Glomerular endothelial cell (primary cell): ENCODE measurements at places on chromosomes 6 and 20. TPM values are rescaled to one million over a fixed set of nuclear protein-coding genes. Genes with fewer than 3 reads are reported as not detected.

DNA sequence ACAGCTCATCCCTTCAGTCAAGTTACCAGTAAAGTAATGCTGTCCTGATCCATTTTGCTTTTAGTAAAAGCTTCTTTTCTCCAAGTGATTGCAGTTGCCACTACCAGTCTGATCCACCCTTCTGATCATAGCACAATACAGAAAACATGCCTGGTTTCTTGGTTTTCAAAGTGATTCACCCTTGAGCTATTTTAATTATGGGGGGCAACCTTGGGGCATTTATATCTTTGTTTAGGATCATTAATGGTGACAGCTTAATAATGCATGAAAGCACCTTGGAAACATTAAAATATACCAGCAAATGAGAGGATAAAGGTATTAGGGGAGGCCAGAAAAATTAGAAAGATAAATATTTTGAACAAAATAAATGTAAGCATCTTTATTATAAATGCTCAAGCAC is 38.4 kb downstream of the LRRC1 start:
- DNase-seq: no peak

DNA sequence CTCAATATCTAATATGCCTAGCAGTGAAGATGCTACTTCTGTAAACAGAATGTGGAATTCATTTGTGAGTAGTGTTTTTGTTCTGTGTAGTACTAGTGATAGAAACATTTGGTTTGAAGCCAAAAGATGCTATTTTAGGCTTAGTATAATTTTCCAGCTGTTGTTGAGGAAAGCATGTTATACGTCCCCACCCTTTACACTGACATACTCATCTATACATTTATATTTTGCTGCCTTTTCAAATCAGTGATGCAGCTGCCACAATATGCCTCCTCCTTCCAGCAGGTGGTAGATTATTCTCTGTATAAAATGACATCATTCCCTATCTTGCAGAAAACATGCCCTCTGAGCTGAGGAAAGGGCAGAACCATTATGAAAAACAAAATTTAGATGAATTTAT is 1217.6 kb upstream of the GJE1 start:
- DNase-seq: no peak

GRCh38 chr6:37667050-37667814 is 30.5 kb downstream of the MDGA1 start:
- no peak for DNase-seq

GRCh38 chr6:84975316-84975715 is 210.9 kb upstream of the TBX18 start:
- DNase-seq: no peak

DNA sequence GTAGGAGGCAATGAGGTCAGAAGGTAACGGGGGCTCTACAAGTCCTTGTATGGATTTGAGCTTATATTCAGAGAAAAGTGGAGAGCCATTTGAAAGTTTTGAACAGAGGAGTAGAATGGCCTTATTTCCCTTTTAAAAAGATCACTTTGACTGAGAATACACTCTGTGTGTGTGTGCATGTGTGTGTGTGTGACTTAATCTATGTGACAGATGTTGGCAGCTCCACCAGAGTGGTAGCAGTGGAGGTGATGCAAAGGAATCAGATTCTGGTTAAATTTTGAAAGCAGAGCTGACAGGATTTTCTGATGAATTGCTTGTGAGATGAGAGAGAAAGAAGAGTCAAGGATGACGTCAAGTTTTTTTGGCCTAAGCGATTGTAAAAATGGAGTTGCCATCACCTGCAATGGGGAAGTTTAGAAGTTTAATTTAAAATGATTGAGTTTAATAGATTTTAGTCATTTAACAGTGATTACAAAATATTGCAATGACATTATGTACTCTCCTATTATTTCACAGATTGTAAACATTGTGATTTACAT is 172.2 kb upstream of the HEY2 start:
- no peak for DNase-seq

- DNase-seq: no peak
Observed at GRCh38 chr20:35601990-35602389, 13.6 kb upstream of the SPAG4 start.

- DNase-seq: no peak
Observed at GRCh38 chr6:45447716-45448115, 70.0 kb upstream of the SUPT3H start.

SGK2 gene
- total RNA-seq: 4.4 TPM in 1 of 2 replicates, not detected in the other

LY86 gene
- not detected in 2 replicates for total RNA-seq

CPXM1 gene
- 4.3 and 12.5 TPM in 2 replicates for total RNA-seq

PHACTR1 gene
- 17.0 and 22.8 TPM in 2 replicates for total RNA-seq

WFDC5 gene
- not detected in 2 replicates for total RNA-seq

UST gene
- total RNA-seq: 2.0 and 21.0 TPM in 2 replicates

HLA-DRA gene
- total RNA-seq: 0.41 TPM in 1 of 2 replicates, not detected in the other

PPARD gene
- total RNA-seq: 8.2 and 12.6 TPM in 2 replicates

CALHM6 gene
- 0.68 and 1.1 TPM in 2 replicates for total RNA-seq

CRYBG1 gene
- 34.0 and 47.8 TPM in 2 replicates for total RNA-seq

KIF25 gene
- total RNA-seq: not detected in 2 replicates

GPR6 gene
- not detected in 2 replicates for total RNA-seq
